Endothelial cell of umbilical vein (primary cell): ENCODE measurements at places on chromosomes 12 and 14. TPM values are rescaled to one million over a fixed set of nuclear protein-coding genes. Genes with fewer than 3 reads are reported as not detected.

The DTX1 gene
- 0.06 and 0.11 TPM in 2 replicates for polyA plus RNA-seq

The CD27 gene
- polyA plus RNA-seq: not detected in 2 replicates

The GPR137C gene
- polyA plus RNA-seq: 1.5 TPM in 2 replicates

The PDZRN4 gene
- polyA plus RNA-seq: not detected in 2 replicates

The GTF2A1 gene
- polyA plus RNA-seq: 11.1 and 13.3 TPM in 2 replicates

The STAC3 gene
- polyA plus RNA-seq: 0.08 and 0.36 TPM in 2 replicates

The PRR13 gene
- 60.6 and 68.9 TPM in 2 replicates for polyA plus RNA-seq

The OTX2 gene
- polyA plus RNA-seq: not detected in 2 replicates

The ASPG gene
- 0.05 TPM in 1 of 2 replicates, not detected in the other for polyA plus RNA-seq

The SCNN1A gene
- 0.12 and 0.14 TPM in 2 replicates for polyA plus RNA-seq

The TULP3 gene
- polyA plus RNA-seq: 31.0 and 31.3 TPM in 2 replicates

The B4GALNT1 gene
- polyA plus RNA-seq: 0.24 and 0.33 TPM in 2 replicates

The DDN gene
- polyA plus RNA-seq: 0.06 and 0.07 TPM in 2 replicates

The SOAT2 gene
- polyA plus RNA-seq: not detected in 2 replicates

The CLEC6A gene
- polyA plus RNA-seq: not detected in 2 replicates
